Activated CD4-positive, alpha-beta memory T cell treated with anti-CD3 and anti-CD28 coated beads, Interleukin-2, amount 10 ng/mL, durations not matched to agents 7 days and 5 days (primary cell): ENCODE measurements at places on chromosomes 16 and 17.

GRCh38 chr17:40314584-40314956, 5.6 kb downstream of the RARA start:
- peak; percentile 85 for DNase-seq

DNA sequence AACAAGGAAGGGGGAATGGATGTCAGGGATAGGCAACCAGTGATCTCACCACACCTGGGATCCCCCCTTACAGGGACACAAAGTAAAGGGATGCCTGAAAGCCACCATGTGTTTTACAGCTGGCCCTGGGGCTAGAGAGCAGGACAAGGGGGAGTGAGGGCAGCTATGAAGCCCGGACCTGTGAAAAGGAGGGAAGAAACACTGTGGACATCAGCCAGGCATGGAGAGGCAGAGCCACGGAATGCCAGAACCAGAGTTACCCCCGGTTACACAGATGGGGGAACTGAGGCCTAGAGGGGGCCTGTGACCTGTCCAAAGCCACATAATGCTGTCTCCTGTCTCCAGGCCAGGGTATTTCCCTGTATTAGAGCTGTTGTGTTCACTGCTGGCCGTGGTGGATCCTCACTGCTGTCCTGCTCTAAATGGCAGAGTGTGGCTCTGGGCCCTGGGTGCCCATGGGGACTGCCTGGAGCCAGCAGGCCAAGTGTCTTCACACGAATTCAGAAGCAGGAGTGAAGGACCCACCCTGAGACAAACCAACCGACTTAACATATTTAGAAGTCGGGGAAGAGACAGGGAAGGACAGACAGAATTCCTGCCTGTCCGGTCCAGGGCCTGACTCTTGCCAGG, 29.7 kb upstream of the ITGA3 start:
- DNase-seq = no peak

DNA sequence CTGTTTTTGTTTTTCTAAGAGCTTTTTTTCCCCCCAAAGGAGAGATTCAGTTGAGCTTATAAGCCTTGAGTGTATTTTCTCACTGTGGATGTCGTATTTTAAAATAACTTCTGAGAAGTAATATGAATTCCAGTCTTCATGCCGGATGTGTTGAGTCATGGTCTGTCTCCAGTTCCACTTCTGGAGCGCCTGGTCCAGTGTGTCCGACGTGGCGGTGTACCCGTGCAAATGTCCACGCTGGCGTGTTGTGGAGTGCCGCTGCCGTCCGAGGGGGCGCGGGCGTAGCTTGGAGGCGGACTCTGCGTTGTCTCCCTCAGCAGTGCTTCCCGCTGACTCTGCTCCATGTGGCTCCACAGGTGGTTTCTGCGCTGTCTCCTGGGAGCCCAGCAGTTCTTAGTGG, 60.9 kb upstream of the ZNF750 start:
- DNase-seq = no peak

DNA sequence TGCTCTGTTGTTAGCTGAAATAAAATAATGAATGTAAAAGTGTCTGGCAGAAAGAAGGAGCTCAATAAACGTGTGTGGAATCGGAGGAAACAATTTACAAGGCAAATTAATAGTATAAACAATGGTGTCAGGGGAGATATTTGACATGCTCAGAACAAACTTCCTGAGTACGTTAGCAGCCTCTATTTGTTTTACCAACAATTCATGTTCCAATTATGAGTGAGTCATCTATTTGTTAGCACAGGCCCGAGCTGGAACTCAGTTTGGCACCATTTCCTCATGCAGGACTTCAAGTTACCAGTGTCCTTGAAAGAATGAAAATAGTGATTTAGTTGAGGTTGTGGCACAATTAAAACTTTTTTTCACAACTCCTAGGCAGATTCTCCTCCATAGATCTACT, 9.1 kb downstream of the ASIC2 start:
- DNase-seq = no peak

- DNase-seq = no peak
Measured at GRCh38 chr16:28180655-28181460, 30.9 kb downstream of the XPO6 start.

DNA sequence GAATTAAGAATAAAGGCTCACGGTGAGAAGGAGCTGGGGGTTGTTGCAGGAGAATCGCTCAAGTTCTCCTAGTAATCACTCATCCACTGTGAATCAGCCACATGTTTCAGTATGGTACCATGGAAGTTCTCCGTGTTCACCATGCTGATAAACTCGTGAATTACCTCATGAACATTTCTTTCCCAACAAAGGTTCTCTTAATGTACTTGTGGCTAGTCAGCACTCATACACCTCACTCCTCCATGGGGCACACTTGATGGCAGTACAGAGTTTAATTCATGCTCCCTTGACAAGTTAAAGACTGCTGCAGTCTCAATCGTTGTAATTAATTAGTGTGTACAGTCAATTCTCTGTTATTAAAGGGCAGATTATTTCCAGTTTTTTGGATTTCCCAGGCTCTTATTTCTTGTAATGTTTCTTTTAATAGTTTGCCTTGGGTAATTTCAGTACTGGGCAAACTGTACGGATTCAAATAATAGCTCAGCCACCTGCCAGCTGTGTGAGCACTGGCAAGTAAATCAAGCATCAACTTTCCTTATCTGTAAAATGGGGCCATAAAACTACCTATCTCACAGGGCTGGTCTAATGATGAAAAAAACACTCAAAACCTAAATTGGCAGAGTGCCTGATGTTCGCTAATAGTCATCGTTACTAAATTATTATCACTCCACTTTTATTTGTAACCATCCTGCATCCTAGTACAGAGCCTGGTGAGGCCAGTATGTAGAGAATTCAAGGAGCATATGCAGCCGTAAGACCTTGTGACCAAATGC, 6.1 kb downstream of the GOT2 start:
- no peak for DNase-seq

DNA sequence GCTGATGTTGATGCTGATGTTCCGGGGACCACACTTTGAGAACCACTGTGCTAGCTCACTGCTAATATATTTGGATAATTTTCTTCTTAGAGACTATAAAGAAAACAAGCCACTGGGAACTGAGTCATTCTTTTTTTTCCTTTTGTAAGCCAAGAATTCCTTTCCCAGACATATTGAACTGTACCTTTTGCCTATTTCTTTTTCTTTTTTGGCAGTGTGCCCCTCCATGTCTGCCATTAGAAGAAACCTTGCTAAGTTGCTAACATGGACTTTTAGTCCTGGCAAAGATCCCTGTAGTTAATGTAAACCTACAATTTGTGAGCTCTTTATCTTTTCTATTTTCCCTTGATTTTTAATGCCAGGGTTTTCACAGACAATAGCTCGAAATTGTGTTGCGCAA, 17.3 kb upstream of the ERCC4 start:
- DNase-seq = no peak

DNA sequence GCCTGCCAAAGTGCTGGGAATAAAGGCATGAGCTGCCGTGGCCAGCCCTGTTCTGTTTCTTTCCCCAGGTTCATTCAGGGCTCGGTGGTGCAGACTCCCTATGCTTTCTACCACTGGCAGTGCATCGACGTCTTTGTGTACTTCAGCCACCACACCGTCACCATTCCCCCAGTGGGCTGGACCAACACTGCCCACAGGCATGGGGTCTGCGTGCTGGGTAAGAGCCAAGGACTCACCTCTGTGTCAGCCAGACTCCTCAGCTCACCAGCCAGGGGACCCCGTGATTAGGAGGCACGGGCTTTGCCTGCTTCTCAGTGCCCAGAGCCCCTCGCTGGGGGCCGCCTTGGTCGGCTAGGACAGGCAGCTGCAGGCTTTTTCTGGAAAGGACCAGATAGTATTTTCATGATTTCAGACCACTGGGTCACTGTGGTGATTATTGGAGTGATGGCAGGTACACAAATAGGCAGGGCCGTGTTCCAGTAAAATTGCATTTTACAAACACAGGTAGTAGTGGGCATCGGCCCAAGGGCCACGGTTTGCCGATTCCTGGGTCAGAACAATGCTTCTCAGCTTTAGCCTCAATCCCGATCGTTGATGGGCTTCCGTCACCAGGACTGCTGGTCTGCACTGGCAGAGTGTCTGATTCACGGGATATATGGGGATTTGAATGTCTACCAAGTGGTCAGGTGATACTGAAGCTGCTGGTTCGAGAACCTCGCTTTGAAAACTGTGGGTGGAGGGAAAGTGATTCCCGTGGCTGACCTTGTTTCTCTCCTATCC, 5.0 kb downstream of the ENGASE start:
- DNase-seq = no peak

DNA sequence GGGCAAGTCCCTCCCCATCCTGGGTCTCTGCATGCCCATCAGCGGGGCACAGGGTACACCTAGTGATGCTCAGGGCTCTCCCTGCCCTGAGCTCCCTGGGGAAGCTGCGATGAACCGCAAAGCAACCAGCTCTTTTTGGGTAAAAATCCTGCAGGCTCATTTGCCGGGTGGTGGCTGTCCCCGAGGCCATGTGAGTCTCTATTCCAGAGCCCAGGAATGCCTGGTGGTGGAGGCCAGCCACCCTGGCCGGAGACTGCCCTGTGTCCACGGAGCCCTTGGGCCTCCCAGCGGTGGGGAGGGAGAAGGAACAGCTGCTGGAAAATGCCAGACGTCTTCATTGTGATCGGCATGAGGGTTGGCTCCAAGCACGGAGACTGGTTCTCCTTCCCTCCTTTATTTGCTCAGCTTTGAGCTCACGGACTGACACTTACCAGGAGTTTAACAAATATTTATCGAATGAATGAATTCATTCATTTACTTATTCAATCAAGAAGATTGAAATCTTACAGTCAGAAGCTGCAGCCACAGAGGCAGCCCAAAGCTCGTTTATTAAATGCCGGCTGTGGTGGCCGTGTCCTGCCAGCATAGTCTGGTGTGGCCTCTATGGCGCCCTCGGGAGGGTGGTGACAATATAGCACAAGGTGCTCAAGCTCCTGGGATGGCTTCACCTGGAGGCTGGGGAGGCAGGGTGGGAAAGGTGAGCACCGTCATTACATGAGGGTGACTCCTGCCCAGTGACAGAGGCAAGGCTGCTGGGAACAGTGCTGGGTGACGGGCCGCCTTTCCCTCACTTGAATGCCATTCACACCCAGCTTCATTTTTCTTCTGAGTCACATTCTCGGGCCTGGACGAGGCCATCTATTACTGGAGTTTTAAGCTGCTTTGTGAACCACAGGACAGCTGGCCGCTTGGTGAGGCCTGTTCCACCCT, 31.1 kb upstream of the JPH3 start:
- DNase-seq = no peak

DNA sequence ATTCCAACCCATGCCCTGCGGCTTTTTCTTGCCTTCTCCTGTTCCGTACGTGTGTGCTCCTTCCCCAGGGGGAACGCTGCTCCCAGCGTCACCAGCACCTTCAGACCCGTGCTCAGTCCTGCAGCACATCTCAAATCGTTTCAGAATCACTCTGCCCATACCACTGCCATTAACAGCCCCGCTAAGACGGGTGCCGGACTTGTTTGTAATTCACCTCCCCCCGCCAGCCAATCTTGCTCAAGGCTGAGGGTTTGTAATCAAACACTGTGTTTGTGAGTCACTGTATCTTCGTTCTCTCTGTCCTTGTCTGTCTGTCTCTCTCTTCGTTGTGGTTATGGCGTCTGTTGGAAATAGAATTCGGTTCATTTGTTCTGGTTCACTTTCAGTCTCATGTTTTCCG, 17.3 kb downstream of the CARD14 start:
- DNase-seq = no peak

GRCh38 chr17:10032118-10032852, 127.2 kb upstream of the RCVRN start:
- DNase-seq = no peak

DNA sequence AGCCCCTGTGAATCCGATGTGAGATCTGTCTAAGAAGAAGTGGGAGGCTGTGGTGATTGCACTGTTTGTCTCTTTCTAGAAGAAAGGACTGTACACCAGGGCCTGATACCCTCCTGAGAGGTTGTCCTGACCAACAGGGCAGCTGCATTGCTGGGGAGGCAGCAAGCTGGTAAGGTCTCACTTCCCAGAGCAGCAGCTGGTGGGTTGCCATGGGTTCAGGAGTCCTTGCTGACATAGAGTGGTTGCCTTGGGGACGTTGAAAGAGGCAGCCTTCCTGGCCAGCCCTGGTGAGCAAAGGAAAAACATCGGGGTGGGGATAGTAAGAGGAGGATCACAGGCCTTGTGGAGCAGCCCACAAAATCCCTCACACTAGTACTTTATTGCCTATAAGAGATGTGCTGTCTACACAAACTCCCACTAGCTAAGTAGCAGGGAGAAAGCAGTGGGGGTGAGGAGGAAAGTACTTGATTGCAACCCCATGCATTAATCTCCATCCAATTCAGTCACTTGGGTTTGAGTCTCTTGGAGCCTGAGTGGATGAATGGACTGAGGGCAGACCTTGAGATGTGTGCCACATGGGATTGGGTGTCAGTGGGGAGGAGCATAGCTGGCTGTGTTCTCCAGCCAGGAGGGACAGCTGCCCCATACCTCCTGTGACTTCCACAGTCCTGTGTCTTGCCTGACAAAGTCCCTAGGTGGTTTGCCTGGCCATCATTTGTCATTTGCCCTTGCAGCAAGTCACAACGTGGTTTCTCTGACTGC, 143.8 kb upstream of the RPL38 start:
- no peak for DNase-seq

DNA sequence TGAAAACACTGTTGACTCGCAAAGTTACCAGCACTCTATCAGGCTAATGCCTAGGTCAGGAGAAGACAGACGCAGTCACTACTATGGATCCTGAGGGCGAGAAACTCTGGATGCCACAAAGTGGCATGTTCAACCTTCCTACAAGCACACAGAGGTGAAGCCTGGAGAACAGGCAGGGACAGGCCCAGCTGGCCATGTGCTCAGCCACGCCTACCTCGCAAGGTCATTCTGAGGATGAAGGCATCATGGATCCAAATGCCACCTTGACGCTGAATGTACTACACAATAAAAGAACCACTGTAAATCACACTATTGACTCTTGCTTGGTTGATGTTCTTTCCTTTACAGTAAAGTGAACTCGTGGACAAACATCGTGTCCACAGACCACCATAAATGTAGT, 85.8 kb downstream of the ANKRD11 start:
- no peak for DNase-seq
